ENCODE measurements at places on chromosomes 6 and 20.

- DNase-seq, result no peak
Measured at GRCh38 chr6:11810039-11810541, 31.5 kb upstream of the ADTRP start.

GRCh38 chr6:10205892-10206291, 209.0 kb downstream of the TFAP2A start:
- no peak for DNase-seq

- DNase-seq, result no peak
Measured at GRCh38 chr20:23291575-23292240, 58.9 kb upstream of the NXT1 start.

DNA sequence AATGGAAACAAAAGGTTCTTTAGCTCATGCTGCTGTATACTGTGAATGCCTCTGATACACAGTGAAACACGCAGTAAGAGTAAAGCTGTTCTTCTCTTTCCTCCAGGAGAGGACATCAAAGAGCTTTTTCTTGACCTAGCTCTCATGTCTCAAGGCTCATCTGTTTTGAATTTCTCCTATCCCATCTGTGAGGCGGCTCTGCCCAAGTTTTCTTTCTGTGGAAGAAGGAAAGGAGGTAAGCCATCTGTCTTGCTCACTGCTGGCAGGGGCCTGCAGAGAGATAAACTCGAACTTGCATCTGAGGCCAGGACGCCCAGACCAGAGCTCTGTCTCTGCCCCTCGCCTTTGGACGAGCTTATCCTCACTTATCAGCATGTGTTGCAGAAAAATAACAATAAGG, 37.7 kb downstream of the LY86 start:
- no peak for DNase-seq

DNA sequence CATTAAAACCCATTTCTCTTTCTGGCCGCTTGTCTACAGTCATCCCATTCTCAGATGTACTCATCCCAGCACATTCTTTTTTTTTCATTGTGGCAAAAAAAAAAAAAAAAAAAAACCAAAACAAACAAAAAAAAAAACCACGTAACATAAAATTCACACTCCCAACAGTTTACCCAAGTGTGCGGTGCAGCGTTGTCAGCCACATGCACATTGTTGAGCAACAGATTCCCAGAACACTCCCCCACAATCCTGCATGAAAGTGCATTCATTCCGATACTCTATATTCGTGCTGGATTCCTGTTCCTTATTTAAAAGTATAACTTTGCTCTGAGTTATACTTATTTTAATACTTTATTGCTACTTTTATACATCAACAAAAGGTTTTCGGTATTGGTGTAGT, 96.0 kb downstream of the SASH1 start:
- DNase-seq, result no peak

- DNase-seq, result no peak
Measured at GRCh38 chr6:130965656-130966055, 97.4 kb downstream of the EPB41L2 start.

DNA sequence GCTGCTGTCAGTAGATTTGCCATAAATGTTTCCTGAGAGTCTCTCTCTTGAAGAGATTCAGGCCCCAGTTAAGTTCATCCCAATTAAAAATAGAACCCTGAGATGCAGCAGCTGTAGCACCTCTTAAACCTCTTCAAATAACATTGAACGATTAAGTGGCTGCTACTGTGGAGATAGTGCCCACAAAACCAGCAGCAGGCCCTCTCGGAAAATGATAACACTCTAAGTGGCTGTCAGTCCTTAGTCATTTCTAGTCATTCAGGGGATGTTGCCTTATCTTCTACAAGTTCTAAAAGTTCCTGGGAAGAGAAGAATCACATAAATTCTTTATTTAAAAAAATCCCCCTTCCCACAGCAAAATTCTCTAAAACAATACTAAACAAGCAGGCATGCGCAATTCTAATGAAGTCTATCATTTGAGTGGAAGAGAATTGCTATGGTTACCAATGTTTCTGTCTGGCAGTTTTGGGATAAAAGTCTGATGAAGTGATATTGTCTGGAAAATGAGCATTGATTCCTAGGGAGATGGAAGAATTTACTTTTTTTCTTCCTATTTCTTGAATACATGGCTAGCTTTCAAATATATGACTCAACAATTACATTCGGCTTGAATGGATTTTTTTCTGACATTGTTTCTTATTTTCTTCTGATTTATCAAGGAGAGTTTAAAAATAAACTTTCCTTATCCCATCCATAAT, 131.9 kb downstream of the TRMT11 start:
- DNase-seq, result no peak

DNA sequence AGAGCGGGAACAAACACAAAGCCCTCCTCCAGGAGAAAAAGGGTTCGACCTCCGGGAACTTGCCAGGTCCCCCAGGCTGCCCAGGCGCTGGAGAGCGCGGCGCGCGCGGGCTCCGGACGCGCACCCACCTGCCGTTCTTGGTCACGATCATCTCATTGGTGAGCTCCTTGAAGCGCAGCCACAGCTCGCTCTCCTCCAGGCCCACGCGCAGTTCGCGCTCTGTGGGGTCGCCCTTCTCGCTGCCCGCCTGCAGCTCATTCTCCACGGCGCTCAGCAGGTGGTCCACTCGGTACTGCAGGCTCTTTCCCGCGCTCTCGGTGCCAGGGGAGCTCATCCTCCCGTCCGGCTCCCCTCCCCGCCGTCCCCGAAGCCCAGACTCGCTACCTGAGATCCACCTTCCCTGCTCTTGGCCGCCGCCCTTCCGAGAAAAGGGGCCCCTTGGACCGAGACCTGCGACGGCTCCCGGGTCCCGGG, 356 bp downstream of the TBXT start:
- DNase-seq, result no peak

- no peak for DNase-seq
Measured at GRCh38 chr6:118307581-118307980, 240.5 kb upstream of the PLN start.

DNA sequence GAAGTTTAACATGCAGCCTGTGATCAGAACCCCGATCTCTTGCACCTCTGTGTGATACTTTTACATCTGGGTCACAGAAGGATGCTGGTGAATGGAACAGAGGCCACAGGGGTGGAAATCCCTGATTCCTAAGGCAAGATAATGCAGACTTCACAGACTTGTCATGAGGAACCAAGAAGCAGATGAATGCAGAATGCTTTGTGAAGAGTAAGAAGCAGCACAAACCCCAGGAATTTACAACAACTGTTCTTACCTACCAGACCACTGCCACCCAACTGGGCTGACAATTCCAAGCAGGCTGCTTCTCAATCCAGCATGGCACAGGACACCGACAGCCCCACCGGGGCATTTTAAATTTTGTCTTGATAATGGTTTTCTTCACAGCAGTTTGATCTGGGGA, 113.2 kb upstream of the CD93 start:
- no peak for DNase-seq

DNA sequence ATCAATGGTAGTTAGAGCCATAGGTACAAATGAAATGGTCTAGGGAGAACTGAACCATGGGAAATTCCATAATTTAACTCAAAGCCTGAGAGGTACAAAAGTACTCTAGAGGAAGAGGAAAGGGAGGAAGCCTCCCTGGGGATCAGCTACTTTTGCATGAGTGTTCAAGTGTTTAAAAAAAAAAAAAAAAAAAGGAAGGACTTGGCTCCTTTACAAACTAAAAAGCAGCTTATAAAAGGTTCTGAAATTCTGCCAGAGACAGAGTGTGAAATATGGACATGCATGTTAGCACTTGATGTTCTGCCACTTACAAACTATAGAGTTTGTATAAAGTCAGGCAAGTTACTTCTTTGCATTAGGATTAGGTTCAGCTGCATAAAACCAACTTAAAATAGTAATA, 290.0 kb downstream of the TBC1D7 start:
- no peak for DNase-seq

GRCh38 chr6:157427969-157428368, 47.0 kb downstream of the ZDHHC14 start:
- DNase-seq, result no peak

DNA sequence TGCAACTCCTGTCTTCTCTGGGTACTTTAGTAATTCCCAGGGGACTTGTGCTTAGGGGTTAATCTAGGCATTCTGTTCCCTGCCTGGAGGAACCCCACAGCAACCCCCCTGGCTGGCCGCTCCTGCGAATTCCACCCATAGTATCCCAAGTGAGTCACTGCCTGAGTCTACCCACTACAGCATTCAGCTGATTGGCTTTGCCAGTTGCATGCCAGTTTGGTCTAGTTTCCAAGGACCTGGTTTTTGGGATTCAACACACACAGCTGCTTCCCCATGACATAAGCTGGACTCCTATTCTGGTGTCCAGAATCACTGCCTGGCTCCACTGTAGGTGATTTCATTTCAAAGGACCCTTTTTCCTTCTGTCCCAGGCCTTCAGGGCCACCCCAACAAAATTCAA, 40.3 kb downstream of the PLCG1 start:
- no peak for DNase-seq

DNA sequence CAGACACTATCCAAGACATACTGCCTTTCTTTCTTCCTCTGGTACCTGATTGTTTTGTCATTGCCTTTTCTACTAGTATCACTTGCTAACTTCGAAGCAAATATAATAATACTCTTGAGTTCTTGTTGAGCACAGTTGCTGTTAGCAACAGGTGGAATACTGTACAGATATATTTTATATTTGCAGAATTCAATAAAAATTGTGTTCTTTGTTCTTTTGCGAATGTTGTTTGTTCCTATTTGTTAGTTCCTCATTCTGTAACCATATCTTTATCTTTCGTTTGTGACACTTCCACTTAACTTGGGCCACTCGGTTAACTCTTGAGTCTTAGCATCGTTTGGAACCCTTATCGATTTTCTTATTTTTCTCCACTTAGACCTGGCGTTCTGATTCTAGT, 868 bp downstream of the CYB5R4 start:
- no peak for DNase-seq

DNA sequence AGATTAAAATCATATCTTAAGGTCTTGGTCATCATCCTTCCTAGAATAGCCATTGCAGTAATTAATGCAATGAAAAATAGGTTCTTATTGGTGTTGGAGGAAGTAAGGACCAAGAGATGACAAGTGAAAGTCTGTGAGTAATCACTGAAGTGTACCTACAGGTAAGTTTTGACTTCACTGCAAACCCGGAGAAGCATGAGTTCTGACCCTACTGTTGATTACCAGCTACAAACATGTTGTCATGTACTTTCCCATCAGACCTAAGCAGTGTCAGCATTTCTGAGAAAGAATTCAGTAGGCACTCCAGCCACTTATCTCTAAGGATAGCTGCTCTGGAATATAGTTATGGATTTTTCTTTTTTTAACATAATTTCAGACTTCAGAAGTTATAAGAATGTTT, 280.9 kb downstream of the ZFAND3 start:
- DNase-seq, result no peak

DNA sequence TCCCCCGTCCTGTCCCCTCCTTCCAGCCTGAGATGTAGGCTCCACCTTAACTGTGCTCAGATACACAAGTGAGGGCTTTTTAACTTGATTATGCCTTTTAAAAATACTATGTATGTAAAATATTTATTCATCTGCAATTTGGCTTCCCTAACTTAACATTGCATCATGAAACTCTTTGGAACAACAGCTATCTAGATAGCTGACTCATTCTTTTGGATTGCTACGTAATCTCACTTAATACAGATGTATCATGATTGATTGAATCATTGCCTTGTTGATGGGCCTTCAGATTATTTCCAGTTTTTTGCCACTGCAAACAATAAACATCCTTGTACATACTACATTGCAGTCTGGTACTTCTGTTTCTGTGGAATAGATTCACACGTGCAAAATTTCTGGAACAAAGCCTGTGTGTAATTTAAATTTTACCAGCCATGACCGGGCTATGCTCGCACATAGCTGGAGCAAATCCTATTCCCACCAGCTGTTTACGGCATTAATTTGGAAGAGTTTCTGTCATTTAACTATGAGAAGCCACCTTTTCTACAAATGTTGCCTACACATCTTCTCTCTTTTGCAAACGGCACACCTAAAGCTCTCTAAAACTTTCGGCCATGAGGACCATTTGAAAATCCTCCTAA, 6.5 kb downstream of the PRND start:
- no peak for DNase-seq

- no peak for DNase-seq
Measured at GRCh38 chr6:16973545-16974386, 128.1 kb upstream of the STMND1 start.

DNA sequence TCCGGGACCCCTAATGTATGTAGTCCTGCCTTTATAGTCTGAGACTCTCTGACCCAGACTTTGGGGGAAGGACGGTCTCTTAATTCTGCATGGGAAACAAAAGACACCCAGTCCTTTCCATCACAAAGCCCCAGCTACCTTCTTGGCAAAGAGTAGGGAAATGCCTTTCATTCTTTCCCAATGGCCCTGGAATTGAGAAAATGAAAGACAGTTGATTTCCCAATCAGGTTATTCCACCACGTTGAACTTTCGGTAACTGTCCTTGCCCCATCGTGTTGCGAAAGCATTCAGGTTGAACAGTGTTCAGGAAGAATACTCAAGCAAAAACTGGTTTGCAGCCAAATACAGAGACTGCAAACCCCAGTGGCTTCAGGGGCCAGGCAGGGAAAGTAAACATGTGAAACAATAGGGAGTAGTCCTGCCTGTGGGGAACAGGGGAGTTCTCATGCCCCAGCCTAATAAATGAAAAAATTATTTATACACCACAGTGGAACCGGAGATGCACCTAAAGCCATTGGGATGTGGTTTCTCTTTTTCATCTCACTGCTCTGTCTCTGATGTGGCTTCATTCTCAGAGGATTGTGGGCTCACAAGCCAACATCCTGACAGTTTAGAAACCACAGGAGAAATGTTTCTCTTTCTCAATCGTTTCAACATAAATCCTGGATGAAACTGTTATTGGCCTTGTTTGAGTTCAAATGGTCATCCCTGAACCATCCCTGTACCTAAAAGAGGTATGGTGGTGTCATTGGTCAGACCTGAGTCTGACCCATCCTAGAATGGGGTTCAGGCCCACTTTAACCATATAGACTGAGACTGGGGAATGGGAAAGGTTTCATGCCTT, 44.2 kb upstream of the SLC9A8 start:
- DNase-seq, result no peak

DNA sequence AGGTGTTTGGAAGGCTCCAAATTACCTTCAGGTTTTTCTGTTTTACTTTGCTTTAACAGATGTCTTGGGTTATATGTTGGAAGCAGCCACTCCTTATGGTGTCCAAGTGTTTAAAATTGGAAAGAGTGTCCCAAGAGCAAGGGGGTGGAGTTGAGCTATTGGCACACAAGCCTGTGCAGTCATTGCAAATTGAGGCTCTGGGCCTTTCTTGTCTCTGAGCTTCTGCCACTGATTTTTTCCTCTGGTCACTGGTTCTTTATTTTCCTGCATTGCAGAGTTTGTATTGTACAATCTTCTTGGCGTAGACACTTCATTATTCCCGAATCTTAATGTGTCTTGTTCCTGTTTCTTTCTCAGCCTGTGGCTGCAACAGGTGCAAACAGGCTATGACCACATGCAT, 598.8 kb downstream of the RNF144B start:
- DNase-seq, result no peak

All from activated T-helper 1 cell treated with anti-CD3 and anti-CD28 coated beads, Interleukin-2, amount 50 U/mL, for 16 hours (primary cell).